Activated T-cell treated with anti-CD3 and anti-CD28 coated beads, Interleukin-2, amount 50 U/mL, for 72 hours (primary cell): ENCODE measurements at places on chromosomes 2 and 18.

GRCh38 chr2:198966269-198966668, 491.5 kb downstream of the SATB2 start:
- no peaks in the 10 kb centered on the region for H3K27me3 ChIP-seq
- H3K36me3 ChIP-seq, result no peaks in the 10 kb centered on the region
- no peak for DNase-seq
- H3K4me3 ChIP-seq, result no peak overlapping the region
- H3K27ac ChIP-seq, result no peak overlapping the region
- no peaks in the 10 kb centered on the region for H3K4me1 ChIP-seq

DNA sequence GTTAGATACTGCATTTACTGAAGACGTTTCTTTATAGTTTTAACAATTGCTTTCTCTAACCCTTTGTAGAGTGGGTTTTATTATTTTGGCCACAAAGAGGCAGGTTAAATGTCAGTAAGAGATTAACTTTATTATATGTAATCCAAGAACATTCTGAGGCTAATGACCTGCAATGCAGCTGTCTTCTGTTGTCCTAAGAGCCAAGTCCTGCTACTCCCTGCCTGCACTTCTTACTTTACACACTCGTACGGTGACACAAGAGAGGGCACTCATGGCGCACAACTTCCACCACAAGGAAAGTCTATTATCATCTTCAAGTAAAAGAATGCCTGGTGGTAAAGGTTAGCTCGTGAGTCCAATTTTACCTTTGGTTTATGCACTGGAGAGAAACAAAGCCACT, 471.0 kb upstream of the HNMT start:
- no peak overlapping the region for H3K27ac ChIP-seq
- H3K4me1 ChIP-seq, result no peaks in the 10 kb centered on the region
- H3K4me3 ChIP-seq, result no peak overlapping the region
- no peaks in the 10 kb centered on the region for H3K27me3 ChIP-seq

GRCh38 chr2:213863541-213863940, 547.3 kb upstream of the VWC2L start:
- no peak overlapping the region for H3K27ac ChIP-seq
- no peaks in the 10 kb centered on the region for H3K27me3 ChIP-seq
- no peaks in the 10 kb centered on the region for H3K36me3 ChIP-seq

- H3K27ac ChIP-seq, result no peak overlapping the region
- no peak overlapping the region for H3K4me3 ChIP-seq
- H3K36me3 ChIP-seq, result no peaks in the 10 kb centered on the region
- no peak for DNase-seq
- no peaks in the 10 kb centered on the region for H3K4me1 ChIP-seq
These were observed 237.5 kb downstream of the PIK3C3 start for GRCh38 chr18:42192251-42193248.

DNA sequence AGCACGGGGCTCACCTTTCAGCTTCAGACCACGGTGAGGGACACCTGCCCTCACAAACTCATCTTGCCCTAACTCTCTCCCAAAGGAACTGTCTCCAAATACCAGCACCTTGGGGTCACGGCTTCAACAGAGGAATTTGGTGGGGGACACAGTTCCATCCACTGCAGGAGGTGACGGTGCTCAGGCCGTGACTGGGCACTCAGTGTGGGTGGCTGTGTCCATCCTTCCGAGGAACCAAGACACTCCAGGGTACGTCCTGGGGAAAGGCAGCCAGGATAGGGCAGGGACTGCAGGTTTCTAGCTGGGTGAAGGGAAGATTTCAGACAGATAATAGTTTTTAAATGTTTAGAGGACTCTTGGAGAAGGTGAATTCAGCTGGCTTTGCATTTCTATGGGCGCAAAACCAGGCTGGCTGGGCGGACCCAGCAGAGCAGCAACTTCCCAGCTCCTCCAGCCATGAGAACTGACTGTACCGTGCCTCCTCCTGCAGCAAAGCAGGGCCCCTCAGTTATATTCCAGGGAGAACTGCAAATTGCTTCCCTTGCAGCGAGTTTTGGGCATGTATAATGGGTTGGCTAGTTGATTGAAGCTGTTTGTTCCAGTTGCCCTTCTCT, 23.9 kb upstream of the ALLC start:
- DNase-seq, result no peak
- H3K27ac ChIP-seq, result no peak overlapping the region
- H3K36me3 ChIP-seq, result no peaks in the 10 kb centered on the region
- H3K4me1 ChIP-seq, result no peaks in the 10 kb centered on the region
- H3K4me3 ChIP-seq, result no peak overlapping the region

DNA sequence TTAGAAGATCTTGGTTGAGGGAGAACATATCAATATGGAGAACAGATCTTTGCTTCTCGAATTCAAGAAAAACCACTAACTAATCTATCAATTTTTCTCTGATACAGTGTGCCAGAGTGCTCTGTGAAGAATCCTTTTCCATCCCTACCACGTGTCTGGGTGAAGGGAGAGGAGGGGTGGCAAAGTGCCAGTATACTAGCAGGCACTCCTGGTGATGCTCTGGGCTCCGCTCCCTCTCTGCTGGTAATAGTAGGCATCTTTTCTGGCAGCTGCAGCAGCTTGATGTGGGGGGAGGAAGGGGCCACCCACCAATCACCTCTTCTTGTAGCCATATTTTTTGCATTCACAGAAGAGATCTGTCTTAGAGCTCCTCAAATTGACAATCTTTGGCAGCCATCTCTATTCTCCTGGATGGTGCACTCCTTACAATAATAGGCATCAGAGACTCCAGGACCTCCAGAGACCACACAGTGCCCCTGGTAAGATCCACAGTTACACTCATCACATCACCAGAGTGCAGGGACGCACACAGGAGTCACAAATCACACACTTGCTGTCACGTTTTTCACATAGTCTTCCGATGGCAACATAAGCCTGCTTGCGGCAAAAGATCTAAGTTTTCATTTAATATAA, 15.7 kb downstream of the STK39 start:
- H3K36me3 ChIP-seq, result peaks cover 11% of the 10 kb centered on the region
- no peak for DNase-seq
- H3K27me3 ChIP-seq, result no peaks in the 10 kb centered on the region

DNA sequence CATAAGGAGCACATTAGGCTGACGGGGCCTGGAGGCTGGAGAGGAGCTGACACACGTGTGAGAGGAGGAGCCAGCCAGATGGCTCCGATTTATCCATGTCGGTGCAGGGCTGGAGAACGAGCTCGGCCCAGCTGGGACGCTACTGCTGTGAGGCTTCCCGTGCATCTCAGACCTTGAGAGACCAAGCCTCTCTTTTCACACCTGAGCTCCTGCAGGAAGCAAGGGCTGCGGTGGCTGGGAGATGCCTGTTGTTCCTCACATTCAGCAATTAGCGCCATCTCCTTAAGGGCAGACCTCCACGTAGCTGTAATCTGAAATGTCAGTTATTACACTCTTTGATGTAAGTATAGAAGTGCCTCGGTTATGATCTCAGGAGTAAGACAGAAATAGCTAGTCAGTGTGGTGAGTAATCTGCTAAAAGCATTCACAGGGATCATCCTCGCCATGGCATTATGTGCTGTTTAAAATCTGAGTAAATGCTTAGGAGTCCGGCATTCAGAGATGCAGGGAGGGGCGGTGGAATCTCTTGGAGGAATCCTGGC, 107.9 kb downstream of the PRKCE start:
- no peaks in the 10 kb centered on the region for H3K27me3 ChIP-seq
- H3K27ac ChIP-seq, result no peak overlapping the region
- no peaks in the 10 kb centered on the region for H3K36me3 ChIP-seq
- no peaks in the 10 kb centered on the region for H3K4me1 ChIP-seq
- DNase-seq, result no peak

- H3K36me3 ChIP-seq, result peaks cover 2% of the 10 kb centered on the region
- H3K27me3 ChIP-seq, result peaks cover 10% of the 10 kb centered on the region
- no peak for DNase-seq
- H3K4me1 ChIP-seq, result peaks cover 39% of the 10 kb centered on the region
These were observed 58.6 kb downstream of the ZEB2 start for GRCh38 chr2:144461308-144461766.

DNA sequence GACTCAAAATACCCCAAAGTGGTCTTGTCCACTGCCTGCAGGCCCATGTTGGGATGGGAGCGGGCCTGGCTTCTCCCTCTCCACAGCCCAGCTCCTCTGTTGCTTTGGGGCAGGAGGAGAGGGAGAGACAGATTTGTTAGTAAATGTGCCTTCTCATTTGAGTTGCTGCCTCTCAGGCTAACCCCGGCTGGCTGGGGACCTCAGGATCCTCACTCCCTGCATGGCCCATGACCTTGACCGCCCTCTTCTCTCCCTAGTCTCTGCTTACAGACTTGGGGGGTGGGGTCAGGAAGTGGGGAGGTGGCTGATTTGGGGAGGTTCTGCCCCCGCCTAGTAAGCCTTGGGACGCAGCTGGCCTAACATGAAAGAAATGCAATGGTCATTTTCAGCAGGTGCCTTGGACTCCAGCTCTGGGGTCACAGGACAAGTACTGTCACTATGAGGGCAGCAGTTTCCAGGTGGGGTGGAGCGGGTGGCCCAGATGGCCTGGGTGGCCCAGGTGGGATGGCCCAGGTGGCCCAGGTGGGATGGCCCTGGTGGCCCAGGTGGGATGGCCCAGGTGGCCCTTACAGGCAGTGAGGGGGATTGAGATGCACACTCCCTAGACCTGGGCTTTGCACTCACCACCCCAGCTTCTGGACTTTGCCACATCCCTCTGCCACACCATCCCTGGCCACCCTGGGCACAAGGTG, 24.1 kb downstream of the HJURP start:
- H3K27ac ChIP-seq, result no peak overlapping the region
- no peaks in the 10 kb centered on the region for H3K4me1 ChIP-seq
- no peaks in the 10 kb centered on the region for H3K27me3 ChIP-seq
- no peaks in the 10 kb centered on the region for H3K36me3 ChIP-seq
- no peak for DNase-seq

GRCh38 chr2:111015283-111015995, 105.3 kb upstream of the BCL2L11 start:
- DNase-seq, result no peak
- peaks cover 10% of the 10 kb centered on the region for H3K4me1 ChIP-seq
- peaks cover 7% of the 10 kb centered on the region for H3K36me3 ChIP-seq
- H3K27ac ChIP-seq, result no peak overlapping the region

DNA sequence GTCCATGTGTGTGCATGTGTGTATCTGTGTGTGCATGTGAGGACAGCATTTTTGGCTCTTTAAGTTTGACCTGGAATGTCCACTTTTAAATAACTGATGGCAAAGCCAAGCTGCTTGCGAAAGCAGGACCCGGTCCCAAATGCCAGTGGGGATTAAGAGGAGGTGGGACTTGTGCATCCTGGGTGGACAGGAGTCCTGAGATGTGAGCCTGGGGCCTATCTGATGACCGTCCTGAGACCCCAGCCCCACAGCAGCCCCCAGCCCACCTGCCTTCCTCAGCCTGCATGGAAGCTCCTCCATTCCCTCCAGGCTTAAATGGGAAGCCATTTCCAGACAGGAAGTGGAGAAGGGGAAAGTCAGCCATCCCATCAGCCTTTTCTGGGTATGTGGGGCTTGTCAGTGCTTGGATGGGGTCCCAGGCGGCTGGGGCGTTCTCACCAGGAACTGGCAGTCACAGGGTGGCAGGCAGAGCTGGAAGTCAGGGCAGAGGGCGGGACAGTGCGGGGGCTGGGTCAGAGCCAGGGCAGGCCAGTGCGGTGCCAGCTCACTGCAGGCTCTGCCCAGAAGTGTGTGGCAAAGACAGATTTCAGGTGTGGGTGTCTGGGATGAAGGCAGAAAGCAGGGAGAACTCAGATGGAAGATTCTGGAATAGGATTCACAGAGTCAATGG, 117.8 kb downstream of the ACKR3 start:
- DNase-seq, result no peak
- H3K27ac ChIP-seq, result no peak overlapping the region
- peaks cover 11% of the 10 kb centered on the region for H3K27me3 ChIP-seq
- no peak overlapping the region for H3K4me3 ChIP-seq

GRCh38 chr2:96875498-96876268, 5.8 kb upstream of the SEMA4C start:
- H3K36me3 ChIP-seq, result no peaks in the 10 kb centered on the region
- H3K4me1 ChIP-seq, result peaks cover 38% of the 10 kb centered on the region
- DNase-seq, result no peak
- H3K27ac ChIP-seq, result no peak overlapping the region
- no peak overlapping the region for H3K4me3 ChIP-seq
- peaks cover 3% of the 10 kb centered on the region for H3K27me3 ChIP-seq

- no peaks in the 10 kb centered on the region for H3K27me3 ChIP-seq
- no peak overlapping the region for H3K27ac ChIP-seq
- H3K4me1 ChIP-seq, result peaks cover 43% of the 10 kb centered on the region
- no peak for DNase-seq
- no peaks in the 10 kb centered on the region for H3K36me3 ChIP-seq
These were observed 403.1 kb upstream of the TRIB2 start for GRCh38 chr2:12313445-12314126.

DNA sequence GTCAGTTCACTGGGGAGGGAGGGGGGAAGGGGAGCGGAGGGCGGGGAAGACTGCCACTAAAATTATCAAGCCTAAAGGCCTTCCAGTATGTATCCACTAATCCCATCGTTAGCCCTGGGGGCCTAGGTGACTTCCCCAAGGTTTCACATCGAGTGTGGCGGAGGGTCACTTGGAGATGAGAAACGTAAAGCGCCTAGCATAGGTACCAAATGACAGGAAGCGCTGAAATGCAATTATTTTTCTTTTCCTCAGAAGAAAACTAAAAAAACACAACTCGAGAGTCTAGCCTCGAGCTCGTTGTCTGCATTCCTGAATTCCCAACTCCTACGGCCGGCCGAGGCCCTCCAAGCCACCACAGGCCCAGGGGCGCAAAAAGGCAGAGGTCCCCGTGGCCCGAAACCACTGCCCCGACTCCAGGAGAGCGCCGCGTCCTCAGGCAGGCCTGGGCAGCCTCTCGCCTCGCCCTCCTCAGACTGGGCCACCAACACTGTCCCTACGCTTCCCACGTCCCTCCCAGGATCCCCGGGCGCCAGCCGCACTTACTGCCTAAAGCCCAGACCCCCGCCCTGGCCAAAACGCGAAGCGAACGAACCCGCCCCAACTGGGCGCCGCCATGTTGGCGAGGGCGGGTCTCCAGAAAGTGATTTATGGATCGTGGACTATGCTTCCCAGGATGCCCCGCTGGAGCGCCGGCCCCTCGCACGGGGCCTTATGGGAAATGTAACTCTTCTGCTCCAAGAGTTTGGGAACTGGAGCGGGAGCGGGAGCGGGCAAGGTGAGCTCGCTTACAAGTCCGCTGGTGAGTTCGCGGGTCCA, at the start of gene USP40:
Gene USP40 (minus strand): TSS at position 642 of the 816 bp plus-strand sequence. CDS start 1,228 bp downstream, outside the sequence.
- peaks cover 6% of the 10 kb centered on the region for H3K27me3 ChIP-seq
- H3K4me1 ChIP-seq, result peaks cover 16% of the 10 kb centered on the region
- H3K36me3 ChIP-seq, result no peaks in the 10 kb centered on the region
- H3K27ac ChIP-seq, result peak within 1 kb of the TSS; percentile 100
- peak within 1 kb of the TSS; percentile 98 for H3K4me3 ChIP-seq

DNA sequence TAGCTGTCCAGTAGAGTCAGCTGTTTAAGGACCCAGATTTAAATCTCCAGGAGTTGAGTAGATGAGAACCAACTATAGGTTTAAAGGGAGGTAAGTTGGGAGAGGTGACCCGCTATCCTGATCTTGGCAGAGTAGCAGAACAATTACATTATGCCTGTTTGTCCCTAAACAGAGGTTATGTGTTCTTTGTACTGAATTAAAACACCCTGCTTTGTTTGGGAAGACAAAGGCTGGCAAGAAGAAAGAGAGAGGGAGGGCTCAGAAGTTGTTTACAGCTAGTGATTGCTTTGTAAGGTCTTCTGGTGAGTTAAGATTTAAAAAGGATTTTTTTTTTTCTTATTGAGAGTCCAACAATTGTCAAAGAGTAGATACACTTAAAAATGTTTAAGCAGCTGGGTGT, 37.3 kb downstream of the USP14 start:
- peaks cover 9% of the 10 kb centered on the region for H3K36me3 ChIP-seq
- H3K27ac ChIP-seq, result no peak overlapping the region

- H3K27ac ChIP-seq, result no peak overlapping the region
- no peak overlapping the region for H3K4me3 ChIP-seq
- no peaks in the 10 kb centered on the region for H3K4me1 ChIP-seq
These were observed 142.5 kb downstream of the CDH19 start for GRCh38 chr18:66461344-66461743.
